A549 (cell line): ENCODE measurements at places on chromosomes 1 and 21.
A peak's percentile ranks its signal among the peaks of the same experiment; 100 is the strongest.

DNA sequence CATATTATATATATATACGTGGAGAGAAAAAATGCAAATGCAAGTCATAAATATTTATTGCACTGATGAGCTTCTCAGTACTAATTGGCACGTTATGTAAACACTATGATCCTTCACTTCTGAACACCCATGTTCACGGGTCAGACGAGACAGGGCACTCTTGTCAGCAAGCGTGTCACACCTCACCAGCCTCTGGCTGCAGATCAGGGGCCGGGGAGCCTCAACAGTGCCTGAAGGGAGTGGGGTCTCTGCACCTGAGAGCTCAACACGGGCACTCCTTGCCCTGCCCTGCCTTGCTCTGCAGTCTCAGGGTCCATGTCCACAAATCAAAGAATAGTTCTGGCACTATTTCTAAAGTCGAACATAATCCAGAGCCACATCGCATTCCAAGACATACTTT is 409 bp upstream of the HIVEP3 start:
- DNase-seq, result no peak

DNA sequence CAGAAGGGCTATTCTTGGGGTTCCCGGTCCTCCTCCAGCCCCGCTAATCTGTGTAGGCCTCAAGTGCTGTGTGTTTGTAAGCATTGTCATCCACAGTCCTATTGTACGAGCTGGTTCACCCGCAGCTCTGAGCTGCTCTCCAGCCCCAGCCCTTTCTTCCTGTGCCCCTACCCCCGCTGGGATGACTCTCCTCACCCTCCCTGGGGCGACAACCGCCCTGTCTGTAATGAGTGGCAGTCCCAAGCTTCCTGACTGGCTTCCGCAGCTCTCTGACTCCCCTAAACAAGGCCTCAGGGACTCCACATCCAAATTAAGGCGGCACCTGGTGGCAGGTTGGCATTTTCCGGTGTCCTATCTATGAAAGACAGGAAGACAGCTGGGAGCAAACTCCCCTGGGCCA is 45.8 kb downstream of the TFF3 start:
- DNase-seq, result no peak

DNA sequence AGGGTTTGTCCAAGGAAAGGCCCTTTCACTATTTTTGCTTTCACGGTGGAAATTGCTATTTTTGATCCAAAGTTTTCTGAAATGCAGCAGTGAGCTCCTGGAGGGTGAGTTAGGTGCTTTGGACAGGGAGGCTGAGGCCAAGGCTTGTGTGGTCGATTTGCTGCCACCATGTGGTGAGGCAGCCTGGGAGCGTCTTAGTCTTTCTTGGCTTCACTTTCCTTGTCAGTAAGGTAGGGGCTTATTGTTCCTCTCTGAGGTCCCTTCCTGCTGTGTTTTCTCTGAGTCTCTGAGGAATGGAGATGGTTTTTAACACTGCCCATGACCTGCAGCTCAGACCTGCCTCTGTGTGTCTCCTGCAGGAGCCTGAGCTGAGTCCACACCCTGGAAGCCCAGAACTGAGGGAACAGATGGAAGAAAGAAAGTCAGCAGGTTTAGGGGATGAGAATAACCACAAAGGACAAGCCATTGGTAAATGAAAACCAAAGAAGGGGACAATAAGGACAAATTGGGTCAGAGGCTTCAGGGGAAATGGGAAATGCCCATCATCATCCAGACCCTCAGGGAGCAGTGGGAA is 20.1 kb upstream of the S100A10 start:
- no peak for DNase-seq

DNA sequence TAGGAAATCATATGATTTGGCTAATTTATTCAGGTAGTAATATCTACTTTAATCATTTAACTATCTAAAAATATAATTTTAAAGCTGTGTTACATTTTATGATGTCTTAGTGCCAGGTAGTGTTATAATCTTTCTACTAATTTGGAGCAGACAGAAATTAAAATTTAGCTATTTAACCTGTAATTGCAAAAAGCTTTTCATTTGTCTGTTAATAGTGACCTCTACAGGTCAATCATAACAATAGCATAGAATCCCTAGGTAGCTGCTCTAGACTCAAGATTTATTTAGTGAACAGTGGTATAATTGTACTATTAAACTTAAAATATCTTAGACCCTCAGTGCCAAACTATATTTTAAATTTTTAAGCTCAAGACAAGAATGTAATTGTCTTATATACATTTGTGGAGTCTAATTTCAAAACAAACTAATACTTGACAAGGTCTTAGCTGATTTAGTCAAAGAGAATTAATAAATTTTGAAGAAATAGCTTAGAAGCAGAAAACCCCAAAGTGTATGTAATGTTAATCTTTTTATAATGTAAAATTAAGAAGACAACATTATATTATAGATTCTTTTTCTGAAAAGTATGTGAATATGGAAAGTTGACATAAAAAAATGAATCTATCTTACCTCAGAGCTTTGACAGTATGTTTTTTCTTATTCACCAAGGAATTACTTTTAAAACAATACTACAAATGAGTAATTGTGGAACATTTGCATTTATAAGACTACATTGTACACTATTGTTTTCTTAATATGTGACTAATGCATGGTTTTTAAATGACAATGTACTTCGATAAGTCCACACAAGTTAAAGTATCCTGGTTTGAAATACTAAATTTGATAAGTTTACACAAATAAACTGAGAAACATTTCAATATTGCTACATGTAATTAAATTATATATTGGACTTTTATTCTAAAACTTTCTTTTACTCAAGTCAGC is 64.1 kb upstream of the RNPC3 start:
- peak; percentile 4 for DNase-seq

DNA sequence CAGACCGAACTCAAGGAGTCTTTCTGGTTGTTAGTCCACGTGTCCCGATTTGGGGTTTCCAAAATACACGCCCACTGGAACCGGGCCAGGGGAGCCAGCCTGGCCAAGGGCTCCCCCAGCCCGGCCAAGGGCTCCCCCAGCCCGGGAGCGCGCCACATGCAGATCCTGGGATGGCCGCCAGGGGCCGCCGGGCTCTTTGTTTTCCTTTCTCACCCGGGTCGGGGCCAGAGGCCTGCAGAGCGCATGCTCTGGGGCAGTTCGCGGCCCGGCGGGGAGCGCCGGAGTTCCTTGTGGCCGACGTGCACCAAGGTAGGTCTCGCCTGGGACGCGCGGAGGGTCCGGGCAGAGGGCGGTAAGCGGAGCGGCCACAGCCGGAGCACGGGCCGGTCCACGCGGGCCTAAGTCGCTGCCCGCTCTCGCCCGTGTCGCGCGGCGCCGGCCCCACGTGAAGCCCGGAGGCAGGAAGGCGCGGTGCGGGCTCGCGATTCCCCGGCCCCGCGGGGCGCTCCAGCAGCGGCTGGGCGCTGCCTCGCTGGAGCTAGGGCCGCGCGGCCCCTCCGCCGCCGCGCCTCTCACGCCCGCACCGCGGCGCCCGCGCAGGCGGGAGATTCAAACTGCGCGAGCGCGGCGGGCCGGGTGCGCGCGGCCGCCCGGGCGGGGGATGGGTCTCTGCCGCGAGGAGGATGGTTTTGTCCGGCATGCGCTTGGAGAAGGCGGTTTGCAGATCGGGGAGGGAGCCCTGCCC is 12.3 kb downstream of the RCC1 start:
- DNase-seq, result peak; percentile 73
